ENCODE measurements at places on chromosomes 4 and X.

GRCh38 chr4:19992471-19993093, 259.1 kb upstream of the SLIT2 start:
- DNase-seq: no peak

- no peak for DNase-seq
These were observed 15.5 kb upstream of the HSD17B11 start for GRCh38 chr4:87406462-87406861.

DNA sequence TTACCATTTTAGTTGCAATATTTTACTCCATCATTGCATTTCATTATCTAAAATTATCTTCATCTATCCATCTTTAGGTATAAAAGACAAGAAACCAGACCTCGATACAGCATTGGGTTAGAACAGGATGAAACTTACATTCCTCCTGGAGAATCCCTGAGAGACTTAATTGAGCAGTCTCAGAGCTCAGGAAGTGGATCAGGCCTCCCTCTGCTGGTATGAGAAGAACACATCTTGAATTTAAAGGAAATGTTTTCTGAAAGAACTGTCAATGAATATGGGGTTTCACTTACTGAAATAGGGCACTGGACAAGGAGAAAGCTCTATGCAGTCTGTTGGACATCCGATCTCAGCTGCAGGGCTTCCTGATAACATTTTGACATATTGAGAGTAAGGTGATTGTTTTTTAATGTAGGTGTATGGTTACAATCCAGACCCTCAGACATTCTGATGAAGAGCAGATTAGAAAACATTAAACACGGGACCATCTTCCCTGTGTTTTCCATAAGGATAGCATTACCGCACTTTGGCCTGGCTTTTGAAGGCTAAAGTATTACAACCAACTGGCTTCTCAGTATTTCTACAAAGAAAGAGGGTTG, 367.2 kb downstream of the BMPR1B start:
- DNase-seq: no peak

DNA sequence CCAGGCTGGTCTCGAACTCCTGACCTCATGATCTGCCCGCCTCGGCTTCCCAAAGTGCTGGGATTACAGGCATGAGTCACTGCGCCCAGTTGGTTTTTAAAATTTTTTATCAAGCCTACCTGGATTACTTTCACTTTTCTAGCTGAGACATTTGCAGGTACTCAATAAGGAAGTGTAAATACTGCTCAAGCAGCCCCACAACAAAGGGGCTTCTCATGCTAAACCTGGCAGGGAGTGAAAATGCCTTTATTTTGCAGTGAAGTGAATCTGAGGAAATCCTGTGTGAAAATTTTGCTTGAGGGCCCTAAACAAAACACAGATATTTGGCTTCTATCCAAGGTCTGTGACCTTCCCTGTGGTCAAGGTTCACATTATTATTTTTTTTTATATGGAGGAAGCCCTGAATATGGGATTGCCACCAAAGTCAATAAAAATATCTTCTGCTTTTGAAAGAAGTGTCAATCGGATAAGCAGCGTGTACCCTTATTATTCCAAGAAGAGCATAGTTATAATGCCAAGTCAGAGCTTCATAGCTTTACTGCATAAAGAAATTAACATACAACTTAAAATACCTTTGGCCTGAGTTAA, 481.0 kb downstream of the SH2D1A start:
- no peak for DNase-seq

DNA sequence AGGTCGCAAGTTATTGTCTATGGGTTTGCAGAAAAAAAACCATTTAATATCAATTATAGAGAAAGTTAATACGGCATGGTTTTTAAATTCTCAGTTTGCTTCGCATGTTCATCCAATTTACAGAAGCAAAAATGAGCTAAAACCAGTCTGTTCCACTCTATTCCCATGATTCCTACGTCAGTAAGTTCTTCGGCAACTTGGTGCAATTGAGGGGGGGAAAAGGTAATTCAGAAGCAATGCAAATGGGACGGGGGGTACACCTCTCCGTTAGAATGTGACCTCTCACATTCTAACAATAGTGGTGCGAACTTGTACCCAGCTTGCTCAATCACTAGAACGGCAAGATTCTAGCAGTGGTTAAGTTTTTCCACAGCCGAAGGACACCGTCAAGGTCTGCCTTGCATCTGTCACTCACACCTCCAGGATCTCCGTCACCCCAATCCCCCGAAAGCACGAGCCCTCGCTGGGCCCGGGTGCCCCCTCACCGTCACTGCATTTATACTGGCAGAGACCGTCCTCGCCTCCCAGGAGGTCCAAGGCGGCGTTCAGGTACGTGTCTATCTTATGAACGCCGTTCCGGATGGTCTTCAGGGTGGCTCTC, 653 bp downstream of the PLA2G12A start:
- DNase-seq: no peak

GRCh38 chrX:107228486-107228819, 22.0 kb downstream of the DNAAF6 start:
- DNase-seq: no peak

GRCh38 chr4:53450773-53451172, 73.3 kb downstream of the FIP1L1 start:
- DNase-seq: no peak

DNA sequence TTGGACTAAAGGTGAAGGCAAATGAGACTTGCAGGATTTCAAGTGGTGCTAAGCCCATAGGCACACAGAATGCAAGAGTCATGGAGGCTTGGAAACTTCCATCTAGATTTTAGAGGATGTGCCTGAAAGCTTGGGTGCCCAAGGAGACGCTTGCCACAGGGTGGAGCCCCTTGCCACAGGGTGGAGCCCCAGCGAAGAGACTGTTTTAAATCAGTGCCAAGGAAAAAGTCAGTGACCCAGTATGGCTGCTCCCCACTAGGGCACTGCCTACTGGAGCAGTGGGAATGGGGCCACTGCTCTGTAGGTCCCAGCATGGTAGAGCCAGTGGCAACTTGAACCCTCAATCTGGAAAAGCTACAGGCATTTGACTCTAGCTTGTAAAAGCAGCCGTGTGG, 794.2 kb upstream of the LCORL start:
- no peak for DNase-seq

DNA sequence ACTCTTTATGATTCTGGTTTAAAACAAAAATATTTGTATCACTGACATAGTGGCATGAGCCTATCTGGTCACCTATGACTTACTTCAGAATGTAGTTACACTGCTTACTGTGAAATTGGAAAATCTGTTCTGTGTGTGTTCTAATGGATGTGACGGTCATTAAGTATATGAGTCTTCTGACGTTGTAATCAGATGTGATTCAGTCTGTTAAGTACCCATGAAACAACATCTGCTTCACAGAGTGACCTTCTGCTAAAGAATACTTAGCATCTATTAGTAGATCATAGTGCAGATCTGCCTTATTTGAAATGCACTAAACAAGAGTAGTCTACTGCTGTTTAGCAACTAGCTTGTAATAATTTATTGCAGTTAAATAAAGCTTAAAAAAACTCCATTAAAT, 317.1 kb downstream of the DCTD start:
- DNase-seq: no peak

All from stimulated activated CD4-positive, alpha-beta T cell treated with anti-CD3 and anti-CD28 coated beads, TNF-alpha, amount 100 ng/mL, for 48 hours (primary cell).